ENCODE measurements at places on chromosomes 2 and 18. TPM values are rescaled to one million over a fixed set of nuclear protein-coding genes. Genes with fewer than 3 reads are reported as not detected.
A peak's percentile ranks its signal among the peaks of the same experiment; 100 is the strongest.

DNA sequence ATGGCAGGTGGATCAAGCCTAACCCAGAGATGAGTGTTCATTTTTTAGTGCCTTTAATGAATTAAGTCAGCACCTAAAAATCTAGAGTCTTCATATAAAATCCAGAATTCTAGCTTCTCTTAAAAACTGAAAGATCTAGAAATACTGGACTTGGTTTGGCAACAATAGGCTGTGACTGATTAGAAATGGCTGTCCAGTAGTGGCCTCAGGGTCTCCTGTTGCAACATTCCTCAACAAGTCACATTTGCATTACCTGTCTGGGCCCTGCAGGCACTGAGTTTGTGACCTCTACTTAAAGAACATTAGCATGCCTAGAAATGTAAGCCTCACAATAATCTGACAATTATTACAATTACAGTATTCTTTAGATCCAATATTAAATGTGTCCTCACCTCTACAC lies 33.1 kb downstream of the MBD2 start:
- no peak for DNase-seq
- peaks cover 10% of the 10 kb centered on the region for H3K36me3 ChIP-seq
- H3K4me3 ChIP-seq: no peak overlapping the region
- no peak overlapping the region for H3K27ac ChIP-seq

DNA sequence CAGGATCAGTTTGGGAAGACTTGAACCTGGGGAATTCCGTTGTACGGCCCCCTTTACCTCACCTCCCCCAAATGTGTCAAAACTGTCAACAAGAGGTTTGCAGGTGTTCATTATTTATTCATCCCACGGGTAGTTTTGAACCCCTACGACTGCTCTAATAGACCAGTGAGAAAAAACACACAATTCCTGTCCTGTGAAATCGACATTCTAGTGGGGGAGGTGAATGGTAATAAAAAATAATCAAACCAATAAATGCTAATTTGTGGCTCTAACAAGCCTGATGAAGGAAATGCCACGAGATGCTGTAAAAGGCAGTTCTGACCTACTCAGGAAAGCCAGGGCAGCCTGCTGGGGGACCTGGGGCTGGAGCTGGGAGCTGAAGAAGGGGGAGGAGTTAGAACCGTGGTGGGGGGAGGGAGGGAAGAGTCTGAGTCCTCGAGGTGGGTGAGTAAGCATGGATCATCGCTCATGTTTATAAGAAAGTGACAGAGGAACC lies 463 bp upstream of the DNAJB2 start:
- H3K27me3 ChIP-seq: no peaks in the 10 kb centered on the region
- H3K4me1 ChIP-seq: peaks cover 38% of the 10 kb centered on the region
- DNase-seq: no peak
- peak overlapping the region; percentile 92 for H3K27ac ChIP-seq

GRCh38 chr18:421247-422155 lies 79.0 kb downstream of the COLEC12 start:
- H3K4me1 ChIP-seq: peaks cover 35% of the 10 kb centered on the region
- no peaks in the 10 kb centered on the region for H3K27me3 ChIP-seq
- H3K27ac ChIP-seq: peak overlapping the region; percentile 81
- DNase-seq: peak; percentile 73
- H3K4me3 ChIP-seq: no peak overlapping the region

GRCh38 chr18:39805218-39805617 lies 2149.8 kb upstream of the PIK3C3 start:
- H3K4me3 ChIP-seq: no peak overlapping the region
- H3K27ac ChIP-seq: no peak overlapping the region
- H3K36me3 ChIP-seq: no peaks in the 10 kb centered on the region
- no peaks in the 10 kb centered on the region for H3K27me3 ChIP-seq

DNA sequence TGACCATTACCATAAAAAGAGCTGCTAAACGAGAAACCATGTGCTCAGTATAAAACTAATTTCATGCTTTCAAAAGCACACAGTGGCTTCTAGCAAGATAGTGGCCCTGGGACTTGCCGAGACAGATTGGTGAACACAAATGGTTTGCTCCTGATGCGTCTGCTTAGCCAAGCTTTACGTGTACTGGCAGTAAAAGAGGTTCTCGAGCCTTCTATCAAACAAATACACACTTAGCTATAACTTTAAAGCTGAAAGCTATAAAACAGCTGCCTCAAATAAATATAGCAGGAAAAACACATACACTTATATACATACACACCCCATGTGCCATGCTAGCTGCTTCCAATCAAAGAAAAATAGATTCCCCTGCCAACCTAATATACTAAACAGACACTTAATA lies 117.0 kb downstream of the ZNF385B start:
- no peaks in the 10 kb centered on the region for H3K4me1 ChIP-seq
- H3K27ac ChIP-seq: no peak overlapping the region
- DNase-seq: no peak
- H3K4me3 ChIP-seq: no peak overlapping the region

DNA sequence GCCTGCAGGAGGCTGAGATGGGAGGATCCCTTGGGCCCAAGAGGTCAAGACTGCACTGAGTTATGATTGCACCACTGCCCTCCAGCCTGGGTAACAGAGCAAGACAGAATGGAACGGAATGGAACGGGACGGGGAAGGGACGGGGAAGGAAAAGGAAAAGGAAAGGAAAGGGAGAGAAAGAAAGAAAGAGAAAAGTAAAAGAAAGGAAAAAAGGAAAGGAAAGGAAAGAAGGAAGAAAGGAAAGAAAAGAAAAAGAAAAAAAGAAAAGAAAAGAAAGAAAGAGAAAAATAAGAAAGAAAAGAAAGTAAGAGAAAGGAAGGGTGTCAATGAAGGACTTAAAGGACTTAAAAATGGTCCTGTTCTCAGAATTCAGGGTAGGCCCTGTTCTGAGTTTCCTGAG lies 4.3 kb upstream of the SPOPL start:
- no peak overlapping the region for H3K4me3 ChIP-seq
- H3K4me1 ChIP-seq: peaks cover 6% of the 10 kb centered on the region
- no peaks in the 10 kb centered on the region for H3K27me3 ChIP-seq
- no peaks in the 10 kb centered on the region for H3K36me3 ChIP-seq
- DNase-seq: no peak

The PID1 gene
- total RNA-seq: 13.6 TPM
